ENCODE measurements at places on chromosomes 6 and 20.

GRCh38 chr20:57088436-57088835 lies 178.0 kb downstream of the BMP7 start:
- no peak for DNase-seq

- DNase-seq = no peak
These were observed 987 bp downstream of the TMEM181 start for GRCh38 chr6:158560836-158561320.

DNA sequence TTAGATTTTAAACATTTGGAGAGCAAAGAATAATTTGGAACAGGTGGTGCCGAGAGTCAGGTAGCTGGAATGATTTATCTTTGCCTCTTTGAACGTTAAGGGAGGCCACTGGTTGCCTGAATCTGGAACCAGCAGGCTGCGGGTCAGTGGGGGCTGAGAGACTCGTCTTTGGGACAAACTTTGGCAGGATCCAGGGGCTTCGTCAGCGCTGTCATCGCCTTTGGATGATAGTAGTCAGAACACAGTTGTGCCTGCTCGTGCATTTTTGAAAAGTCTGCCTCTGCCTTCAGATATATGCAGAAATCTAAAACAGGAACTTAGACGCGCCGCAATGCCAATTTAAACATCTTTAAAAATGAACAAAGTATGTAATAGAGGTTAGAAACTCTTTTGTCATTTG lies 5.0 kb downstream of the EYA2 start:
- no peak for DNase-seq

DNA sequence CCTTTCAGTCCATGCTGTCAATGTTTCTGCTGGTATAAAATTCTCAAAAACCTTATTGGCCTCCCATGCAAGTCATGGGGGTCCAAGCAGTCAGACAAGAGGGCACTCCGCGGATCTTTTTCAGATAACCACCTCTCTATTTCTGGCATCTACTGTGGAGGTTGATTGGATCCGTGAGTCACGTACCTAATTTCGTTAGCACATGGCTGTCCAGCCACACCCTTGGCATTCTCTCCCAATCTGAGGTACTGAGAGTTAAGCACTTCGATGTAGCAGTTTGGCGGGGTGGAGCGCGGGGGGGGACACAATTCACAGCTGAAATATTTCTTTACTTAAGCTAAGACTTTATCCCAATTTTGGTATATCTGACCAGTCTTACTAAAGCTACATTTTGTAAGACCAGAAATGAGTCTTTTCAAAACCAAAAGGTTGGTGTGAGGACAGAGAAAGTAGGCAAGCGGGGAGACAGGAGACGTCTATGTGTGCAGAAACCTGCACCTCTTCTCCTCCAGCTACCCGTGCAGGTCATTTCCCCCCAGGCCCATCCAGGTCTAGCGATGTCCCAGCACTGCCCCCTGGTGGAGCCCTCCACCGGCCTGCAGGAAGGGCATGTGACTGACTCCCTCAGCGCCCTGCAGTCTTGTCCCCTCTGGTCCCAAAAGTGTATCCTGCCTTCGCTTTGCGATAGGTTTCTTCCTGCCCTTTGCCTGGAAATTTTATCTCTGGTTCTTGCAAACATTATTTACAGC lies 113.1 kb downstream of the ADAT2 start:
- no peak for DNase-seq

GRCh38 chr6:47967843-47968242 lies 143.2 kb downstream of the PTCHD4 start:
- no peak for DNase-seq

DNA sequence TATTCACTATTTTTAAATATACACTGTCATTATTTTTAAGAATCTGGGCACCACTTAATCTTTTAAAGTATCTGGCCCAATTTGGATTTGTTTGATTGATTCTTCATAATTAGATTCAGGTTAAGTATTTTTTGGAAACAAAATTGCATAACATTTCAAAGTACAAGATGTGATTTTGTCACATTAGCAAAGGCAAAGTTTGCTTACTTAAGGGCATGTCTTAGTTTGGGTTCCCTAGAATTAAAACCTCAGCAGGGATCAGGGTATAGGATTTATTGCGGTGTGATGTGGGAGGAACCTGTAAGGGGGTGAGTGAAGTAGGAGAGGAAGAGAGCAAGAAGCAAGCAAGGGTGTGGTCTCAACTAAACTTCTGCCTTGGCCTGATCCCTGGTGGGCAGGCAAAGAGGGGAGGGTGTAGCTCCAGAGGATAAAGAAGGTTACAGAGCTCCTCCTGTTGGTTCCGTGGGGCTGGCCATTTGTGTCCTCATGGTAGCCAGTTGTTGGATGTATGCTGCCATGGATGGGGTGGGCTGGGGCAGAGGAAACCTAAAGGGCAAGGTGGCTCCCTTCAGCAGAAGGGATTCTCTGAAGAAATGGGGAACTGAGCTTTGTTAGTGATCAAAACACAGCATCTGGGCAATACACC lies 668.7 kb upstream of the SLC35B3 start:
- DNase-seq = no peak

DNA sequence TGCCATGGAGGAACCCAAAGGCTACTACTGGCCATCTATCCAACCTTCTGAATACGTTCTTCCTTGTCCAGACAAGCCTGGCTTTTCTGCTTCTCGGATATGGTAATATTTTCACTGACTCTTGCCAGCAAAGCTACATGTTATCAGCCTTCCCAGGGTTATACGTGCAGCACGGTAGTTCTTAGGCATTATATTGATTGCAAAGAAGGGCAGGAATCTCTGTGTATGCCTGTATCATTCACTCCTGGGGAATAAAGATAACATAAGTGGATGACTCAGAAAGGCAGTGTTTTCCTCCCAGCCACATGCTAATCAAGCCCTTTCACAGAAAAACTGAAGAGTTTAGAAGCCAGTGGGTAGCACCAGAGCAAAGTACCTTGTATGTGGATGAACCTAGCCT lies 98.7 kb downstream of the ADGRG6 start:
- no peak for DNase-seq

GRCh38 chr20:57742507-57743181 lies 32.8 kb upstream of the PMEPA1 start:
- DNase-seq = no peak

DNA sequence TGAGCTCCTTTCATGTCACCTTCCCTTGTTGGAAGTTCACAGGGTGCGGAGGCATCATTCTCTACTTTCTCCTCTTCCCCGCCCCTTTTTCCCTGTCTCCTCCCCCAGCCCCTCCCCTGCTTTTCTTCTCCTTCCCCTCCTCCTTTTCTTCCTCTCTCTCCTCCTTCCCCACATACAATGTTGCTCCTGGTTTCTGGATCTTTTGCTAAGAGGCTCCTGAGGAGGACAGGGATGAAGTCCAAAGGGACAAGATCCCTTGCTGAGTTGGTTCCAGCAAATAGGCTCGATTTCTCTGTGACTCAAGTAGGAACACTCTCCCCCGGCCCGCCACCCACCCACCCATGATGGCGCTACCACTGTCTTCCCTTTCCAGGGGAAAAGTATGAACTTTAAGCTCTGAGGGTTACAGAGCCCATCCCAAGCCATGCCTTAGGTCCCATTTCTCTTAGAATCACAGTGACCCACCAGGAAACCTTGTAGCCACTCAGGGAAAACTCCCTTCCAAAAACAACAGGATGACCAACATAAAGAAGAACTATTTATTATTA lies 852 bp upstream of the TFEB start:
- DNase-seq = no peak

GRCh38 chr6:55617272-55617671 lies 38.3 kb upstream of the HMGCLL1 start:
- peak; percentile 30 for DNase-seq

GRCh38 chr6:37971711-37972390 lies 152.3 kb downstream of the ZFAND3 start:
- DNase-seq = no peak

GRCh38 chr20:46371656-46372055 lies 34.8 kb downstream of the ELMO2 start:
- no peak for DNase-seq

DNA sequence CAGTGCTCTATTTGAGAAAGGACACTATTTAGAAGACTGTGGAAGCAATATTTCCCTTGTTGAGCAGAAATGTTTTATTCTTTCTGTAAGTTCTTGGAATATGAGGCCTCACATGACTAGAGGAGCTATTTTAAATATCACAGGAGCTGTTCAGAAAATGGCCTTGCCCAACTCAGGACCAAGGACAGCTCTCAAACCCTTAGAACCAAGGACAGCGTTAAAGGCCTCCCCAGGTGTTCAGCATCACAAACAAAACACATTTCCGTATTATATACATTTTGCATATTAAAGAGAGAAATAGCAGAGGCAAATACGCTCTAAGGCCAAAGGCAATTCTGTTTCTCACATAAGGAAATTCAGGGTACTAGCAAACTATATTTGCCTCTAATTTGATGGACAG lies 631.4 kb downstream of the CDH26 start:
- DNase-seq = no peak

Measured in NCI-H1694 (cell line).